ENCODE measurements at places on chromosomes 3 and 15. TPM values are rescaled to one million over a fixed set of nuclear protein-coding genes. Genes with fewer than 3 reads are reported as not detected.

DNA sequence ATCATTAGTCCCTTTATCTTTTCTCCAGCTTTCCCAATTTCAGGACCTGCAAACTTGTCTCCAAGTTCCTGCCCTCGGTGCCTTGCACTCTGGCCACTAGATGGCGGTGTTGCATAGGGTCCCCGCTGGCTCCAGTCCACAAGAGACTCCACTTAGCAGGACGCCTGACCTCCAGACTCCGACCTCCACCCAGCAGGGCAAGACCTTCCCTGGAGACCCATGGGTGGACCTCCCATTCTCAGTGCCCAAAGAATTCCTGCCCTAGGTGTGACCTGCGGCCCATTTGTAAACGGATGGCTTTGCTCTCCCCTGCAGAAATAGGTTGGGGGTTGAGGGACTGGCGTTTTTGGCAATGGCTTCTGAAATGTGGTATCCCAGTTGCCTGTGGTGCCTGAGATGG, 82.6 kb downstream of the LSM3 start:
- DNase-seq, result peak; percentile 46

The MAGEL2 gene
- not detected for total RNA-seq

The MKRN2OS gene
- total RNA-seq, result 2.3 TPM

DNA sequence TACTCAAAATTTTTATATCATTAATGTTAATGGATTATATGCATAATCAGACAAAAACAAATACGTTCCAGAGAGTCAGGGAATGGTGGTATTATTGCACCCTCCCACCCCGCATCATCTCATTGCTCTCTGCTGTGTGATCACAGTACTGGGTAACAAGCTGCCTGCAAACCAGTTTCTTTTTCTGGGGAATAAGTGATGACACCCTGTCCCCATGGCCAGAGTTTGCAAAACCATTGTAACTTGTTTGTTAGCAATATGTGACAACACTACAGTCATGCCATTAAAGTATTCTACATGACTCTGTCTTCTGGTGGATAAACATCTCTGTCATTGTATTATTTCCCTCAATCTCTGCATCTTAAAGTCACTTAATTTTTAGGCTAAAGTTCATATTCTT, 39.5 kb downstream of the ZBTB38 start:
- no peak for DNase-seq

- DNase-seq, result peak; percentile 24
Observed at GRCh38 chr3:173750095-173750494, 352.6 kb downstream of the NLGN1 start.

GRCh38 chr3:46849045-46849631, 14.1 kb downstream of the MYL3 start:
- no peak for DNase-seq

DNA sequence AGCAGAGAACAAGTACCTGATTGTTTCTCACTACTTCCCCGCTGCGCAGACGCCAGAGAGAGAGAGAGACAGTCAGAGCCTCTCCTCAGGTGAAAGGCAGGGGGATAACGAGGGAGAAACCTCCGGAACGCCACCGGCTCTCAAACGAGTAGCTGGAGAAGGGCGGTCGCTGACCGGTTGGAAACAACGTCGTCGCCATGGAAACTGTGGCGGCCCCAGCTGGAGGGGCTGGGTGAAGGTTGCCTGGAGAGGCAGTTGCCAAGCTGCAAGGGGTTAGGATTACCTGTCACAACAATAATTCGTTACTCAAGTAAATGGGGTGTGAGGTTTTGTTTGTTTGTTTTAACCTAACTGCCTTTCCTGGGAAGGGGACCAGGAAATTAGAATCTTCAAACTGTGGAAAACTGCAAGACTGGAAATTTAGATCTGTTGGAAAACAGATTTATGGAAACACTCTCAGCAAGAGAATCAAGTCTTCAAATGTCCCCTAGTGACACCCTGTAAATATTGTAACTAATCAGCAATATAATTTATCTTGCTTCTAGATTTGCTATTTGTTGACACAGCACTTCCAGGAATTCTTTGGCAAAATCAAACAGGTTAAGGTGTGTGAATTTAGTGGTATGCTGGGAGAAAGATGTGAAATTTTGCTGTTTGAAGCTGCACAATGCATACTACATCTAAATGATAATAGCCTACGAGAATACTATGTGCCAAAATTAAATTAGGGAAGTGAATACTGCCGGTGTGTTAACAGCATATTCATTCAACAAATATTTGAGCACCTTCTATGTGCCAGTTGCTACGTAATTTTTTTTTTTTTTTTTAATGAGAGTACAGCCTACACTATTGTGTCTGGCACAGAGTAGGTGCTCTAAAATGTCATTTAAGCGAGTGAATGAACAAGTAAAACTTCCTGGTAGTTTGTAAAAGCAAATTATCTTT, at the start of gene DNAH12:
Gene DNAH12 (minus strand): TSS at position 164 of the 945 bp plus-strand sequence. CDS start 1,474 bp downstream, outside the sequence.
- DNase-seq, result peak; percentile 65

DNA sequence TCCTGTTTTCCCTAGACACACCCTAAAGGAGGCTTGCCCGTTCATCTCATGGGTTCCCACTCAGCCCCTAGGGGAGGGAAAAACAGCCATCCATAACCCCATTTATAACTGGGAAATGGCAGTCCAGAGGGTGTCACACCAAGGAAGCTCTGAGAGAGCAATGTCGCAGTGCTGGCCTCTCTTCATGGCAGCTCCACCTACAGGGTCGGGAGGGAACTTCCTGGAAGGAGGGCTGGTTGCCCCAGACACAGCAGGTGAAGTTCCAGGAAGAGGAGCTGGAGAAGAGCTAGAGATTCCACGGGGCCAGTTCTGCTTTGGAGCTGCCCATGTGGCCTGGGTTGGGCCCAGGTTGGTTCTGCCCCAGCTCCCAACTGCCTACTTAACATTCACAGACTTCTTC, 22.3 kb upstream of the LINGO1 start:
- no peak for DNase-seq

The ESYT3 gene
- total RNA-seq, result 2.8 TPM

DNA sequence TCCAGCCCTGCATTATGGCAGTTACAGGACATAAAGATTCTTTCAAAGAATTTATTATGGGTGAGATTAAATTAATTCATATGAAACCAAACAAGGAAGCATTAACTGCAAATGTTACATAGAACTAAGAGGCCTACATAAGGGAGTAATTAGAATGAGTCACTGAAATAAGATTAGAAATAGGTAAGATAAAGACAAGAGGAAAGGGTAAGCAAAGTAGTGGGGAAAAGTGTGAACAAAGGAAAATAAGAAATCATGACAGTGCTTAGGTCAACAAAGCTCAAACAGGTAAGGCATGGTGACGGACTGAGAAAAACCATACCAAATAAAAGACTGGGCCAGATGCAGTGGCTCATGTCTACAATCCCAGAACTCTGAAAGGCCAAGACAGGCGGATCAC, 74.3 kb downstream of the SETD2 start:
- no peak for DNase-seq

The NMNAT3 gene
- 3.8 TPM for total RNA-seq

The AMT gene
- total RNA-seq, result 3.8 TPM

GRCh38 chr3:25156626-25157025, 271.4 kb upstream of the RARB start:
- DNase-seq, result peak; percentile 56

DNA sequence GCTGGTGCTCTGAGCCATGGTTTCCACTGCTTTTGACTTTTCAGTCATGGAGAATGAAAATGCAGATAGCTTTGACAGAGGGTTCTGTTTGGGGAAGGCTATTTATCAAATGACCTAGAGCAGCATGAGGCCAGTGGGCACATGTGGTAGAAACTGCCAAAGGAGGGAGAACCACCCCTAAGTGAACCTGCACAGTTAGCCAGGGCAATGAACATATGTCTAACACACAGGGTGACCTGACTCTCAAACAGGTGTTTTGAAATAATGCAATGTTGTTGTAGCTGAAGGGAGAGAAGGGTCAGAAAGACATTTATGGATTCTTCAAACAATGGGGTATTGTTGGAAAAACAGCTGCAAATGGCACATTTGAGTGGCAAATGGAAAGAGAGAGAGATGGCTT, 174.4 kb upstream of the FAM3D start:
- no peak for DNase-seq

DNA sequence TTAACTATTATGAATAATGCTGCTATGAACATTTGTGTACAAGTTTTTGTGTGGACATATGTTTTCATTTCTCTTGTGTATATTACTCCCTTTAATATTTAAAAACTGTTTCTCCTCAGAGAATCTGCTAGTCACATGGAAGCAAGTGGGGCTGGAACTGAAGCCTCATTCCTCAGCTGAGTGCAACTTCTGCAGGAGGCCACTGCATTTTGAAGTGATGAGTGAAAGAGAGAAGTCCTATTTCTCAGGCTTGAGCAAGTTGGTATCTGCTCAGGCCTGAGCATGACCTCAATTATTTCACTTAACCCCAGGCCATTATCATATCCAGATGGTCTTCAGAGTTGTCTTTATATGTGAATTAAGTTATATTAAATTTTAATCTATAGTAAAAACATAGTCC, 11.5 kb downstream of the TLR9 start:
- DNase-seq, result no peak

DNA sequence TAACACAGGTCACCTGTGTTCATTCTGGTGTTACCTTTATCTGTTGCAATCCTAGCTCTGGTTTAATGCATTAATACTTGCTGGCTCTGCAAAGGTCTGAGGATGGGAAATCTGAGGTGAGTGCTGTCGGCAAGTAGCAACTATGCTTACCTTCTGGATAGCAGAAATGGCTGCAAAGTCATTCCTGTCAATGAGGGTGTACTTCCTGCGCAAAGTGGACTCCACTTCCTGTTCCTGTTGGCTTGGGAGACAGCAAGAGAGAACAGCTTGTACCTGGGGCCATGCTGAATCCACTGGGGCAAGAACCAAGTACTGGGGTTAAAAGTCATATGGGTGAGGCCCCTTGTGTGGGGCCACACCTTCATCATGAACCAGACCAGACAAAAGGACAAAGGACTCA, 37.3 kb downstream of the KIF9 start:
- DNase-seq, result no peak

The SPESP1 gene
- total RNA-seq, result not detected

- DNase-seq, result no peak
Observed at GRCh38 chr3:177561769-177562392, 364.6 kb upstream of the TBL1XR1 start.

GRCh38 chr3:10522646-10523303, 17.4 kb upstream of the ATP2B2 start:
- no peak for DNase-seq

GRCh38 chr3:175346573-175347356, 487.6 kb downstream of the NAALADL2 start:
- peak; percentile 87 for DNase-seq

Measured in mammary epithelial cell (primary cell).